Anterior cingulate cortex (tissue), 58 donors: ENCODE measurements at places on chromosomes 6 and 20.

DNA sequence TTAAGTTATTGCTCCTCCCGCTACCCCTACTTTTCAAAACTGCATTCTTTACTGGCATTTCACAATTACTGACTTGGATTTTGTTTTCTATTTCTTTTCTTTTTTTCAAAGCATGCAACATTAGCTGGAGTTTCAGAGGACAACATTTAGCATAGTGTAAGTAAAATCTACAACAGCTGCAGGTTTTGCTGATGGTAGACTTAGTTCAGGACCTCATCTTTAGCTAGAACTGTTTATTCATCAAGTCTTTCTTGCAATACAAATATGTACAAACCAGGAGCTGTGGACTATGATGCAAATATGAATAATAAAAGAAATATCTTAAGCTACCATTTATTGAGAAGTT is 728 bp upstream of the CEP162 start:
- no peak for DNase-seq

- DNase-seq = no peak
Observed at GRCh38 chr20:63232235-63233060, 3.3 kb upstream of the BIRC7 start.

GRCh38 chr20:33160681-33161080 is 7.3 kb upstream of the BPIFA2 start:
- no peak for DNase-seq

DNA sequence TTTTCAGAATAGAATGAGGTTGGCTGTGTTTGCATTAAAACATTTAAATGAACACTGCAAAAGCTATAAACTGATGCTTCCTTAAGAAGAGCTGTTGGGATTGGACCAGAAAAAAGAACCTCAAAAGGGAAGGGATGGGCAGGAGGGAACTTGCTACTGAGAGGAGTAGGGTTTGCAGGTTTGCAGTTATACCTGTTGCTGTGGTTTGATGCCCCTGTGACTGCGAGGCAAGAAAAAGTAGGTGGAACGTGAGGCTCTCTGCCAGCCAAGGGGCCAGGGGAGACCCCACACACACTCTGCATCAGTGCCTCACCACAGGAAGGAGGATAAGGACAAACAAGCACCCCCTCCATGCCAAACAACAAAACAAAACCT is 197.2 kb downstream of the BCAS1 start:
- DNase-seq = no peak

DNA sequence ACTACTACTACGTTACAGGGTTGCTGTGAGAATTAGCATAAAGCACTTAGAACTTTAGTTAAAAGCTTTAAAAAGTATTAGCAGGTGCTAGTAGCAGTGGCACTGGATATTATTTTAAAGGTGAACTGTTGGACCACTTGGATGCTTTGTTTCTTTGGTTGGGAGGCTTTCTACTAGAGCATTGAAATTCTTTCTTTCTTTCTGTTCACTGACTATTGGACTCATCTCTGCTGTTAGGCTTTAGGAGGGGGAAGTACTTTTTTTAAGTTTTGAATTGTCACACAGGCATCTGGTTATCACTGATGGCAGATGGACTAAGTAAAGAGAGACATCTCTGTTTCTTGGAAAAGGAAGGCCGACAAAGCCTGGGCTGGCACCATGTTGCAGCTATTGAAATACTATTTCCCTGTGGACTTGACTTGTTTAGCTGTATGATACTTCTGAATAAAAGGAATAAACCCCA is 4.8 kb downstream of the TBPL1 start:
- no peak for DNase-seq

DNA sequence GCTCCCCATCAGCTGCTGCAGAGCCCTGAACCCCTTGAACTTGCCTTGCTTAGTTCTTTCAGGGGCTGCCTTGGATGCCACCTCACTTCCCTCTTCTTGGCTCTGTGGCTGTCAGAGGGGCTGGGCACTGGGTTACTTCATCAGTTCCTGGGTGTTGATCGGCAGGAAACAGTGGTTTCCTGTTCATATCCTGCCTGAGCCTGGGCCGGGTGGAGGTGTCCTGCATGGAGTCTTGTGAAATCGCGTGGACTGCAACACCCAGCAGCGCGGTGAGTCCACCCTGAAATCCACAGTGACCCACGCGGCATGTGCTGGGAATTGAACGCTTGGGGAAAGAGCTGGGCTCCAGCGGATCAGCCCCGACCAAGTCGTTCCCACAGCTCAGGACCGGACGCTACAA is 97.5 kb downstream of the CDH26 start:
- DNase-seq = peak; percentile 31

DNA sequence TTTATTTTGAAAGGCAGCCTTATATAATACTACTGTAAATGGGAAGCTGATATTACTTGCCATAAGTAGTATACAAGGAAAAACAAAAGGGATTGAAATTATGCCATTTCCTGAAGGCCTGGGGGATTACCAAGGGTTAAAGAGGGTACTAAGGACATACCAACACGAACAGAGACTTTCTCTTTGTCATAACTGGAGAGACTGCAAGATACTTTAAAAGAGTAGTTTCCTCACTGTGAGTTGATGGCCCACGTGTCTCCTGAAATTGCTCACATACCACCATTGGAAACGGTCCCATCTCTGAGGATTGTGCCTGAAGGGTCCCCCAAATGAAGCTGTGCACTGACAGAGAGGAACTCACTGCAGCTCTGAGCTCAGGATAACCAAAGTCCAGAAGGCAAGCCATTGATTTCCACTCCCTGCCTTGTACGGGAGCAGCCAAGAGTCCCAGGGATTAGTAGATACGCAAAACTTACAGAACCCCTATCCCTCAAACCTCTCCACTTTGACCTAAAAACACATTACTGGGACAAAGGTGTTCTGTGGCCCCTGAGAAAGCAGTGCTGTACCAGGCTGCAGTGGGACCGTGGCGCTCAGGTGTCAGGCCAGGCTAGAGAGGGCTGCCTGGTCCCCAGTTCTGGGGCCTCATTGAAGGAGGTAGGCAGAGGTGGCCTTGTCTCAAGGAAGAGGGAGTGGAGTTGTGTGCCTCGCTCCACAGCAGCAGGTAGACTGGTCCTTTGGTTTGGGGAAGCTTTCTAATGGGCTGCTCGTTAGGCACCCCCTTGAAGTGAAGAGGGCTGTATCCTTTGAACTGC is 15.2 kb downstream of the PSMG4 start:
- DNase-seq = no peak

GRCh38 chr20:62236766-62237513 is 1.4 kb upstream of the OSBPL2 start:
- no peak for DNase-seq

DNA sequence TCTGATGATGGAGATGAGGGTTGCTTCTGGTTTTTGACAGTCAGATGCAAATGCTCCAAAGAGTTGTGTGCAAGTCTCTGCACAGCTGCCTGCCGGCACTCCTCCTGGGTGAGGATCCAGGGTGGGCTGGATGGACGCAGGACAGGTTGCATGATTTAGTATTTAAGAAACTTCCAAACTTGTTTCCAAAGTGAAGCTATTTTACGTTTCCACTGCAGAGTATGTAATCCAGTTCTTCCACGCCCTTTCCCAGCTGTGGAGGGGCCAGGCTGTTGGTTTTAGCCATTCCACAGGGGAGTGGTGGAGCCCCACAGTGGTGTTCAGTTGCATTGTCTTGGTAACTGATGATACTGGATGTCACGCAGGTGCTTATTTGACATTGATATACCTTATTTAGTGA is 157.3 kb downstream of the THBS2 start:
- DNase-seq = no peak

DNA sequence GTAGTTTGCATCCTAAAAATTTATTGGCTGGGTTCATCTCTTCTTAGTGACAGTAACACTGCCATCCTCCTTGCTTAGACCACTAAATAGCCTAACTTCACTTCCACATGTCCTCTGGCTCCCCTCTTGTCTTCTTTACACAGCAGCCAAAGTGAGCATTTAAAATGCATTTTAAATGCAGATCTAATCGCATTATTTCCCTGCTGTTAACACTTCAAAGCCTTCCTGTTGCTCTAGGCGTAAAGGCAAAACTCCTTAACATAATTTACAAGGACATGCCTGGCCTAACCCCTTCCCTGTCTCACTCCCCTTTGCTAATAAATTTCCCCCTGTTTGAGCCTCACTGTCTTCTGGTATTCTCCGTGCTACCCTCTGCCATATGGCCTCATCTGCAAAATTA is 26.5 kb downstream of the NKAIN2 start:
- DNase-seq = no peak

- DNase-seq = no peak
Observed at GRCh38 chr6:104606361-104606760, 253.4 kb downstream of the HACE1 start.

DNA sequence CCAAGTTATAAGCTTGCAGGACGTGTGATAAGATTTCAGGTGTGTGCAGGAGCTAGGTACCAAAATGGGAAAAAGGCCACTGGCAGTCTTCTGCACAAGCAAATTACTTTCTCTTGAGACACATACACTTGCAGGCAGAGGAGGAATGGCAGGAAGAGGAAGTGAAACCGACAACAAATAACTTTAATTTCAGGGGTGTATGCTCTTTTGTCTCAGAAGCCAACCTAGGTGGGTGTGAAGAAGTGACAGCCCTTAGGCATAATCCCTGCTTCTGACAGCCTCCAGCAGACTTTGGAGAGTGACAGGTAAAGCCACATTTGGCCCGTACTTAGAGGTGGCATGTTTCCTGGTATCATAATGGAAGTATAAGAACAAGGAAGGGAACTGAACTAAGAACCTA is 118.8 kb upstream of the TRAF3IP2 start:
- DNase-seq = no peak
